ENCODE measurements at places on chromosomes 5 and 9.

DNA sequence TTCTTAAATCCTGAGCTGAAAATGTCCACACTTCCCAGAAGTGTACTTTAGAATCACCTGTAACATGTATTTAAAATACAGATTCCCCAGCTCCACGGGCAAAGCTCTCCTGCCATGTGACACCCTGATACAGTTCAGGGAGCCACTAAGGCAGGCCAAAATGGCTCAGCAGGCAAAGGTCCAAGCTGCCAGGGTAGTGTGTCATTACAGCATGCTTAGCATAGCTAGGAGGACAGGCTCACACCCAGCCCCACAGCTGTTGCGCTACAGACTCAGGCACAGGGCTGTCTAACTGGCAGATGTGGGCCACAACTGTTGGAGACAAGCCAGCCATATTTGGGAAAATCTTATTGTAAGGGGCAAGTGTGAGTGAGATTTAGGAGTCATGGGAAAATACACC, 73.0 kb downstream of the C9orf85 start:
- DNase-seq = no peak

GRCh38 chr5:110441035-110441434, 285.4 kb downstream of the TMEM232 start:
- no peak for DNase-seq

DNA sequence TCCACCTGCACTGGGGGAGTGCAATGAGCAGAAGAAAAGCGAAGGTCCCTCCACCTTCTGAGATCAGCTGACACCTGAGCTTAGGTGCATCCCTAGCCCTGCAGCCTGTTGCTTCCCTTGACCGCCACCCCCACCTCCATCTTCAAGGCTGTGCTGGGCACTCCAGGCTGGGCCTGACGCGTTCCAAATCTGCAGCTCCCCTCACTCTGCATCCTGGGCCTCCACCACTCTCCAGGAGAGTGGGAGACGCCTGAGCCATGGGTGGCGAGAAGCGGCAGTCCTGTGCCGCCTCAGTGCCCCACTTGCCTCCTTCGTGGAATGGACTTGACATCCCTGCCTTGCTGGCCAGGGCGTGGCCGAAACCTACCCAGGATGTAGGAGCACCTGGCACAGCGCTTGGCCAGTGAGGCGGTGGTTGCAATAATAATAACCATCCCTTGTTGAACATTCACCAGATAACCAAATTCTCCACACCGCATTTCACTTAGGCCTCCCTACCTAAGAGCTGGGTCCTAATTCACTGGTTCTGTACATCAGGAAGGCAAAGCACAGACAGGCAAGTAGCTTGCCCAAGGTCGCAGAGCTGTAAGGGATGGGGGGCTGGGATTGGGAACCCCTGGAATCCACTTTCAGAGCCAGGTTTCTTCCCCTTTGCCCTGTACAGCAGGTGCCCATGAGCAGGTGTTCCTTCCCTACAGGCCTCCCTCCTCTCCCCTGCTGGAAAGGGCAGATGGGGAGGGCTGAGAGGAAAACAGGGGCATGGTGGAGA, 11.7 kb downstream of the B4GALT7 start:
- no peak for DNase-seq

GRCh38 chr5:141747152-141748141, 65.4 kb upstream of the ARAP3 start:
- DNase-seq = no peak

DNA sequence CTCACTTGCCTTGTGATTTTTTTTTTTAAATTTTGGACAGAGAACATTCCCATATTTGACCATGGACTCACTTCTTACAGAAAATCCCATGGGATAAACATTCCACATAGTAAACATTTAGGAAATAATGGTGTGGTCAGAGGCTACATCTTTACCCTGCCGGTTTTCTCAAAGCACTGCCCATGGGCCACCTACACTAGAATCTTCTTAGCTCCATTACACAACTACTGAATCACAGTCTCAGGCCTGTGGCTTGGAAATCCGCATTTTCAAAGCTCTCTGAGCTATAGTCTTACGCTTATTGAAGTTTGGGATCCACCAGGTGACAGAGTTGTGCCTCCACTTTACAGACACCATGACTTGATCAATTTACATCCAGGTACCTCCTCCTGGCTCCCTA, 39.4 kb downstream of the ALG2 start:
- peak; percentile 65 for DNase-seq

- no peak for DNase-seq
These were observed 375.4 kb upstream of the IRX1 start for GRCh38 chr5:3220201-3220600.

GRCh38 chr5:69364414-69364813, 4.9 kb downstream of the AK6 start:
- peak; percentile 39 for DNase-seq

DNA sequence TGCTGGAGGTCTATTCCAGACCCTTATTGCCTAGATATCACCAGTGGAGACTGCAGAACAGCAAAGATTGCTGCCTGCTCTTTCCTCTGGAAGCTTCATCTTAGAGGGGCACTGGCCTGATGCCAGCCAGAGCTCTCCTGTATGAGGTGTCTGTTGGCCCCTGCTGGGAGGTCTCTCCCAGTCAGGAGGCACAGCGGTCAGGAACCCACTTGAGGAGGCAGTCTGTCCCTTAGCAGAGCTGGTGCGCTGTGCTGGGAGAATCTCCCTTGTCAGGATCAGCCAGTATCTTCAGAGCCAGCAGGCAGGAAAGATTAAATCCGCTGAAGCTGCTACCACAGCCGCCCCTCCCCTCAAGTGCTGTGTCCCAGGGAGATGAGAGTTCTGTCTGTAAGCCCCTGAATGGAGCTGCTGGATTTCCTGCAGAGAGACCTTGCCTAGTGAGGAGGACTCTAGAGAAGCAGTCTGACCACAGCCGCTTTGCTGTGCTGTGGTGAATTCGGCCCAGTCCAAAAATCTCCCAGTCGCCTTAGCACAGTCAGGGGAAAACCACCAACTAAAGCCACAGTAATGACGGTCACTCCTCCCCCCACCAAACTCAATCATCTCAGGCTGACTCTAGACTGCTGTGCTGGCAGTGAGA, 124.1 kb downstream of the JAKMIP2 start:
- no peak for DNase-seq

GRCh38 chr9:115033800-115034199, 84.2 kb downstream of the TNC start:
- no peak for DNase-seq

GRCh38 chr5:130601-131131, 38.7 kb downstream of the PLEKHG4B start:
- peak; percentile 85 for DNase-seq

DNA sequence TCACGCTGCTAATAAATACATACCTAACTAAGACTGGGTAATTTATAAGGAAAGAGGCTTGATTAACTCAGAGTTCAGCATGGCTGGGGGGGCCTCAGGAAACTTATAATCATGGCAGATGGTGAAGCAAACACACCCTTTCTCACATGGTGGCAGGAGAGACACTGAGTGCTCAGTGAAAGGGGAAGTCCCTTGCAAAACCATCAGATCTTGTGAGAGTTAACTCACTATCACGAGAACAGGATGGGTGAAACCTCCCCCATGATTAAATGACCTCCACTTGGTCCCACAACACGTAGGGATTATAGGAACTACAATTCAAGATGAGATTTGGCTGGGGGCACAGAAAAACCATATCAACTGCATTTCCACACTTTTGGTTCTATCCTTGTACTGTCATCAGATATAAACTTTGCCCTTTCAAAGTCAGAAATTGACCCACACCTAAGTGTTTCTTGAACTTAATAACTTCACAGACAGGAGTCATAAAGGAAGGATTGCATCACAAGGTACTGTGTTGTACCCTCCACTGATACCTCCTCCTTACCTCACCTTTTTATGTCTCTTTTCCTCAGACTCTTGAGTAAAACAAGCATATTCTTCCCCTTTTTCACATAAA, 319.1 kb upstream of the PIK3R1 start:
- peak; percentile 65 for DNase-seq

DNA sequence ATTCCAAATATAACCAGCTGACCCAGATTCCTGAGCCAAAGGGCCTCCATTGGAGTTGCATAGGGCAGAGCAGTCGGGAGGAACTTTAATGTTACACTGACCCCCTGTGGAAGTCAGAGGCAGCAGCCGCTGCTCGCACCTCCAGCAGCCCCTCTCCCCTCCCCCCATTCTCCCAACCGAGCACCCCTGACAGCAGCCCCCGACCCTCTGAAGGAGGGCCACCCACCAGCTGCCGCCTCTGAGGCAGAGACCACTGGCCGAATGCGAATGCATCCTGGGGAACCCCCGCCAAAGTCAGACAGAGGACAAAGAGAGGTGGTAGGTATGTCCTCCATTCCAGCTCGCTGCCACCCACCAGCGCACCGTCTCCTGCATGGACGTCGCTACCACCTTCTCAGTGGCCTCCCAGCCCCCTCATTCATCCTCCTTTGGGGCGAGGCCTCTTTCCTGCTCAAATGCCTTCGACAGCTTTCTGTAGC, 231.0 kb downstream of the CDK5RAP2 start:
- DNase-seq = peak; percentile 26

DNA sequence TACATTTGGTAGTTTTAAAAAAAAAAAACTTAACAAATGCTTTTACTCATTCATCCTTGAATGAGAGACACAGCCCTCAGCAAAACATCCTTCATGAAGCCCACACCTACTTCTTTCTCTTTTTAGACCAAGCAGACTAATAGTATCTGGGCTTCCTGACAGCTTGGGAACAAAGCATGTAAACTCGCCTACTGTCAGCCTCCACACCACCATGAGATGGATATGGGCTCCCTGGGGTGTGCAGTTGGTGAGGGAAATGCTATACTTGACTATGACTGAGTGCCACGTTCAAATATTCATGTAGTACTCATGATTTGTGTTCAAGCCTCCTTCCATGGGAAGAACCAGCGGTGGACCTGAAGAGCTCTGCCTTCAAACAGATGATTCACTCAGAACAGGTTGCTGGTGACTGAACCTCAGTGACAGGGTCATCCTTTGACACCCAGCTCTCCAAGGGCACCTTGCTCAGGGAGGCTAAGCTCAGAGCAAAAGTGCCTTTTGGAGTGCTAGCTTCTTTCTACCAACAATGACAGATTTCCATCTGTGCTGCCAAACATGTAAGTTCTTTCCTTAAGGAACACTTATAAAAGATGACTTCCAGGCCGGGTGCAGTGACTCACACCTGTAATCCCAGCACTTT, 36.8 kb downstream of the SLC22A5 start:
- no peak for DNase-seq

- no peak for DNase-seq
These were observed 9.5 kb downstream of the HK3 start for GRCh38 chr5:176889321-176890280.

DNA sequence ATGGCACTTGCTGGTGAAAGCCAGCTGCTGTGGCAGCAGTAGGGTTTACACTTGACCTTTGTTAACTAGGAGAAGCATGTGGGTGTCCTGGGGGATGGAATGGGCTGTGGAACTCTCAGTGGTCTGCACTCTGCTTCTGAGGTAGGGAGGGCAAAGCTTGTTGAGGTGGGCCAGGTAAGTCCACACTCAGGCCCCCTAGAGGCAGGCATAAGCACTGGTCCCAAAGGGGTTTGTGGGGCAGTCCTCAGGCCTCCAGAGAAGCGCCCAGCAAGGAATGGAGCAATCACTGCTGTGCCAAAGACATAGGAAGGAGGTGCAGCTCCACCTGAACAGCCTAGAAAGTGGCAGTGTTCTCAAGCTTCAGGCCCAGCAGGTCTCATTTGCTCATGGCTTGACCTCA, 34.7 kb downstream of the INSL4 start:
- DNase-seq = no peak

GRCh38 chr5:93746406-93747056, 5.1 kb upstream of the POU5F2 start:
- DNase-seq = no peak

- DNase-seq = no peak
These were observed 162.2 kb downstream of the PIK3R1 start for GRCh38 chr5:68377733-68378132.

DNA sequence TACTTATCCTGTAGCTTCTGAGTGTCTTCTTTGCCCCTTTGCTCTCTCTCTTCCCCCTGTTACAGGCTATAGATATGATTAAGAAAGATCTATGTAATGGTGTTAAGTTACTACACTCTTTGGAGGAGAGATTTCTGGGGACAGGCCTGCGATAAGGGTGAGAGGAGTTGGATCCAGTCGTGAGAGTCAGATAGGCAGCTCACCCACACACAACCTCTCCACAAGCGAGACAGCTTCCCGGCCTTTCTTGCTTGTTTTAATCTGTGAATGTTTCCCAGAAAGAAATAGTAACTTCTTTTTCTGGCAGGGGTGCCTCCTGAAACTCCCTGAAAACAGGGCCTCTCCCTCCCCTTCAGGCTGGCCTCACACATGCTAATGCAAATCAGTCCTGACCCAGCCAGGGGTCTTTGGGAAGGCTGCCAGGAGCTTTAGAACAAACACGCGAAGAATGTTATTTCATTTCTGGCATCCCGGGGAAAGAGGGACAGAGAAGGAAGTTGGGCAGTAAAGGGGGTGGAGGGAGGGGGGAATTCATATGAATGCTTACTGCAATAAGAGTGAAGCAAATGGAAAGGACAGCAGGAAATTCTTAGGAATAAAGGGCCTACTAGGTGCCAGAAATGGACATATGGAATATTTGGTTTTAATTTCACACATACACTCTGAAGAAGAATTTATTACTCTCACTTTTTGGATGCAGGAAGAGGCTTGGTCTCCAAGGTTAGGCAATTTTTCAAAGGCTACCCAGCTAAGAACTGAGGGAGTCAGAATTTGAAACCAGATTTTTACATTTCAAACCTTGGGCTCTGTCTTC, 215.8 kb upstream of the TRIM32 start:
- no peak for DNase-seq

- DNase-seq = no peak
These were observed 83.1 kb upstream of the PLPP6 start for GRCh38 chr9:4579001-4579400.

DNA sequence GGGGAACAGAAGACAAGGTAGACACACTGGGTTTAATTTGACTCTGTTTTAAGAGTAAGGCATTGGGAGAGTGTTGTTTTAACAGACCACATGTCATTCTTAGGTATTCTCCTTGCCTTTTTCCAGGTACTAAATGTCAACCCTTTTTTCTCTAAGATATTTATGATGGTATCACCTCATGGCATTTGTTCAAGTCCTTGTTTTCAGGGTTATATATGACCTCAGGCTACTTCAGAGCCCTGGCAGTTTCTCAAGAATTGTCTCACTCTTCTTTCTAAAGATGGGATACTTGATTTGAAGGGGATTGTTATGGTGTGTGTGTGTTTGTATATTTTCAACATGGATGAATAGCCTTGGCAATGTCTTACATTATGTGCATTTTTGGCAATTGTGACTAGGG, 131.1 kb upstream of the ACTBL2 start:
- DNase-seq = no peak

GRCh38 chr5:161600156-161600555, 53.6 kb upstream of the GABRB2 start:
- no peak for DNase-seq

All from suppressor macrophage treated with lipopolysaccharide for 1 hour (primary cell).